COR-L47 (cell line): ENCODE measurements at places on chromosomes 7 and 10.

- DNase-seq, result no peak
Observed at GRCh38 chr7:5484921-5485320, 61.3 kb upstream of the TNRC18 start.

GRCh38 chr10:62050346-62050892 is 148.9 kb downstream of the ARID5B start:
- no peak for DNase-seq

DNA sequence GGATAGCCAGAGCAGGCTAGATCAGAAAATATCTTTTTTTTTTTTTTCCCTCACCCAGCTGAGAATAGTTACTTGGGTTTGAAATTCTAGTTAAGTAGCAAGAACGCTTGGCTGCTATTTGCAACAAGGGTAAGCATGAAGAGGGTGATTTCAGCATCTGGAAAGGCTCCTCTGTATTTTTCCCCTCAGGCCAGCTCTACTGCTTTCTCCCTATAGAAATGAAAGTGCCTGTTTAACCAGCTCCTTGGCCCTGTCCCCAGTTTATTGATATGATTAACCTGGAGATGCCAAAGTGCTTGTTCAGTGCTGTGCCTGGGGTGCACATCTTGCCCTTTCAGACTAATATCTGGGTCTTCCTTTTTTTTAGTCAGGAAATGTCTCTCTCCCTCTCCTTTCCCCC is 37.1 kb downstream of the AP3M1 start:
- no peak for DNase-seq

DNA sequence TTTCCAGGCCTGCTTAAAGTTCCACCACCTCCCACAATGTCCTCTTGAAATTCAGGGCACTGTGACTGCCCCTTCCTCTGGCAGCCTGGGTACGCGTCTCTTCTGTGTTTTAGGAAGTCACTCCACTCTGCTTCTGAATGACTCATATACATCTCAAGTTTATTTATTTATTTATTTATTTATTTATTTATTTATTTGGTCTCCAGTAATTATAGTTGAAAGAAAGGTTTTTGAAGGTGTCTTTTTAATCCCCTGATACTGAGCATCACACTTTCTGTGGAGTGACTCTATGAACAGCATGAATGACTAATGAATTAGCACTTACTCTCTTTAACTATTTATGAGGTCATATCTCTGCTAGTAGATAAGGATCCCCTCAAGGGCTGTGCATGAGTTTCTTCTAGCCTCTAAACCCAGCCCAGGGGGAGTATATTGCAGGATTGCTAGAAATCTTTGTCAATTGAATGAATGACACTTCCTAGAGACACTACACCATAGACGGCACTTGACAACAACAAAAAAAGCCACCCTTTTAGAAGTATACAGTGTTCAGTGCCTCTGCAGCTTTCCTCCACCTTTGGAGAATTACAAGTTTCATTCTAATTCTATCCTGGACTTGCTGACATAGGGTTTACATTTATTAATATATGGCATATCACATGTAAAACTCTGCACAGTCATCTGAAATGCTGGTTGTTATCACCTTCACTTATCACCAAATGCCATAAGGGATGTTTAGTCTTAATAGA is 2.1 kb downstream of the MACC1 start:
- no peak for DNase-seq

GRCh38 chr10:71716426-71716825 is 3.2 kb downstream of the C10orf105 start:
- DNase-seq, result no peak

DNA sequence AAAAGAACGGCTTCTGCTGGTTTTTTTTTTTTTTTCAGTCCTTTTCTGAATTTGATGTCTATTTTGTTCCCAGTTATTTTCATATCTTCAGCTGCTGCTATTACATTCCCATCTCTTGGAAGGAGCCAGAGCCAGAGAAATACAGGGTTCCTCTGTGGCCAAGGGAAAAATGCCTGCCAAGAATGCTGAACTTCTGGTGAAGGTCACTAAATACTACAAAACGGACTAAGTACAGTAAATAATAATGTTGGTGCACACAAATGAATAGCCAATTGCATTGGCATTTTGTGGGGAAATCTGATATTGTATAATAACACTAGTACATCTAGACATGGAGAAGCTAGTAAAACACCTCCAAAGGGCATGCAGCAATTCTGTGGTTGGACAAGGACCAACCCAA is 56.3 kb upstream of the ZEB1 start:
- no peak for DNase-seq

DNA sequence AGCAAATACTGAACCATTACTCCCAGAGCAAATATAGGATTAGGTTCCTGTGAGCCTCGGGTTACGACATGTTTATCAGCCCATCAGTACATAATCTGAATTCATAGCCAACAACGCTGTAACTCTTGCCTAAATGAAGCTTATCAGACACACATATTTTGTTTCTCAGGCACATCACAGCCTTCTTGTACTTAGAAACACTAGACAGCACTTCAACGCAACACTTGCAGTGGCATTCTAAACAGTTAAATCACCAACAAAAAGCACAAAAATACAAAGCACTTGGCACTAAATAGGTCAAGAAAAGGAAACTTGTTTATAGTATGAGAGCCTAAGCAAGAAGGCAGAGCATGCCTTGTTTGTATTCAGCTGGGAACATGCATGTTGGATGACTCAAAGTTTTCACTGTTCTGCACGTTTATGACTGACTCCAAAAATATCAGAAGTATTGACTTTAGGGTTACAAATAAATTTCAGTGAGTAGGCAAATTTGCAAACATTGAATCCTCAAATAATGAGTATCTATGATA is 75.0 kb downstream of the VPS50 start:
- DNase-seq, result no peak

DNA sequence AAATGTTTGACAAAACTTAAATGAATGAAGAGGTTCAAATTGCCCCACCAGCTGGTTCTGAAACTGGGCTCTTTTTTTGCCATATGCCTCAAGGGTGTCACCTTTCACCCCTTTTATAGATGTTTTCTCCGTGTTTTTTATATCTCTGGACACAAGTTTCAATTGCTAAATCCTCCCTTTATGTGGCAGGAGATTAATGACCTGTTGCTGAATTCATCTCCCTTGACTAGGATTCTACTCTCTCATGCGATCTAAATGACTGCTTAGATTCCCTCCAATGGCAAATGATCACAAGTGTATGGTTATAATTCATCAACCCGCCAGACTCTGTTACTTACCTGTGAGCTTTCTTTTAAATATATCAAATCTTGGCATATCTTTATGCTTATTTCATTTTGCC is 677.0 kb upstream of the POT1 start:
- no peak for DNase-seq

DNA sequence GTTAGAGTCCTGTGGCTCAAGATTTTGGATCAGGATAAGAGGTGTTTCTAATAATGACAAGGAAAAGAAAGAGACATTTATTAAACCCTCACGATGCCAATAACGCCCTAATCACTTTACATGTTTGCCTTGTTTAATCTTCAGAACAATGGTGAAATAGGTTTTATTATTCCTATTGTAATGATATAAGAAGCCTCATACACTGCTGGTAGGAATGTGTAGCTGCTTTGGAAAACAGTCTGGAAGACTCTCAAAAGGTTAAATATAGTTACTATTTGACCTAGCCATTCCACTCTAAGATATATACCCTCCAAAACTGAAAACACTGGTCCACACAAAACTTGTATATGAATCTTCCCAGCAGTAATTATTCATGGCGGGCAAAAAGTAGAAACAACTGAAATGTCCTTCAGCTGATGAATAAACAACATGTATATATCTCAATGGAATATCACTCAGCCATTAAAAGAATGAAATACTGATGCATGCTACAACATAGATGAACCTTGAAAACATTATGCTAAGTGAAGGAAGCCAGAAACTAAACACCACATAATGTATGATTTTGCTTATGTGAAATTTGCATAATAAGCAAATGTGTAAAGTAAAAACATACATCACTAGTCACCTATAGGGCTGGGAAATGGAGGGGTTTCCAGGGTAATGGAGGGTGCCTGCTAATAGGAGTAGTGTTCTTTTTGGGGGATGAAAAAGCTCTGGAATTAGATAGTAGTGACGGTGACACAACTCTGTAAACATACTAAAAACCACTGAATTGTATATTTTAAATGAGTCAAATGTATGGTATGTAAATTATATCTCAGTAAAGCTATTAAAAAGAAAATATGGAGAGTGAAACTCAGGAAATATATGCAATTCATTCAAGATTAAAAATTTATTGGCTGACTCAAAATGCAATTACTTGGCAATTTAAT is 76.9 kb upstream of the ANK3 start:
- DNase-seq, result no peak

- no peak for DNase-seq
Observed at GRCh38 chr7:1950066-1950451, 280.0 kb downstream of the ELFN1 start.

DNA sequence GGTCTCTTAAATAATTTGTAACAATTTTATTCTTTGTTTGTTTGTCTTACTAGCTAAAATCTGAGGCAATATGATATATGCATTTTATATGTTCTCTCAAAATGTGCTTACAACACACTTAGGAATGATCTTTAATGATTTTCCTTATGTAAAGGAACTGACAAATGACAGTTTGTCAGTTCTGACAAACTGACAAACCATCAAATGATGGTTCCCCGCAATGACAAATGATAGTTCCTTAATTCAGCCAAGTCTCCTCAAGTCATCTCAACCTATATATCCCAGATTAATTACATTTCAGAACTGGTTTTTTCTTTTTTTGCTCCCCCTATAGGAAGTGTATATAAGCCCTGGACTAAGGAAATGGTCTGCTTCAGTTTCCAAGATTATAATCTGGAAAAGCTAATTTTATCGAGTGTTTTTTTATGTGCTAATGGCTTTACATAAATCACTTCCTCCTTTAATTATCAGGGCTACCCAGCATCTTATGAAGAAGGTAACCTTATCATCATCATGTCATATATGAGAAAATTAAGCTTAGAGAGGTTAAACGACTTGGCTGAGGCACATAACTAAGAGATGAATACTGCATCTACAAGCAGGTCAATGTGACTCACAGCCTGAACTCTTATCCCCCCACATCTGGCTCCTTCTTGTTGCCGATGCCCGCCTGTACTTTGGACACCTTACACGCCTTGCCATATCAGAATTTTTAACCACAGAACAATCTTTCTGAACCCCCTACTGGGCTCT is 75.1 kb downstream of the RELN start:
- no peak for DNase-seq

GRCh38 chr7:142860968-142861367 is 6.1 kb downstream of the EPHB6 start:
- DNase-seq, result no peak

- no peak for DNase-seq
Observed at GRCh38 chr7:148914208-148914777, 30.2 kb upstream of the EZH2 start.

DNA sequence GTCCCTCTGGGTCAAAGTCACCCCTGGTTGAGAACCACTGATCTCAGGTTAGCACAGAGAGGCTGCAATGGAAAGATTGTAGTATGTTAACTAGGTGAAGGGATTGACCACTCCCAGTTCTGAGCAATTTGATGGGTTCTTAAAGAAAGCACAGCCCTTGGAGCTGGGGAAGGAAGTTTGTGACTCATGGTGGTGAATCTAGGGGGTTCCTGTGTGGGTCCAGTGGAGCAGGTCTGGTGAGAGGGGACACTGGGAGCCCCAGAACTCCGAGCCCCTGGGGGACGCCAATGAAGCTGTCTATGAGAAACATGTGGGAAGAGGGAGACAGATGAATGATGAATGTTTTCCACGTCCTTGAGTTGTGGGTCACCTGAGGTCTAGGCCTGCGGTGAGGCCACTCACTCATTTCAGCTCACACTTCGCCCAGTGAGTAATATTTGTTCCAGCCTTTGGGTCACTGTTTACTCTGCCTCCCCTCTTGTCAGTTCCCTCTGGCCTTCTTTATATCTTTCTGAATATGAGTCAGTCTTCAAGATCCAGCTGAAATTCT is 341.9 kb downstream of the LRMDA start:
- DNase-seq, result no peak

- DNase-seq, result no peak
Observed at GRCh38 chr10:133397938-133398337, 4.0 kb downstream of the MTG1 start.

- DNase-seq, result no peak
Observed at GRCh38 chr10:113047963-113048781, 98.1 kb downstream of the TCF7L2 start.

DNA sequence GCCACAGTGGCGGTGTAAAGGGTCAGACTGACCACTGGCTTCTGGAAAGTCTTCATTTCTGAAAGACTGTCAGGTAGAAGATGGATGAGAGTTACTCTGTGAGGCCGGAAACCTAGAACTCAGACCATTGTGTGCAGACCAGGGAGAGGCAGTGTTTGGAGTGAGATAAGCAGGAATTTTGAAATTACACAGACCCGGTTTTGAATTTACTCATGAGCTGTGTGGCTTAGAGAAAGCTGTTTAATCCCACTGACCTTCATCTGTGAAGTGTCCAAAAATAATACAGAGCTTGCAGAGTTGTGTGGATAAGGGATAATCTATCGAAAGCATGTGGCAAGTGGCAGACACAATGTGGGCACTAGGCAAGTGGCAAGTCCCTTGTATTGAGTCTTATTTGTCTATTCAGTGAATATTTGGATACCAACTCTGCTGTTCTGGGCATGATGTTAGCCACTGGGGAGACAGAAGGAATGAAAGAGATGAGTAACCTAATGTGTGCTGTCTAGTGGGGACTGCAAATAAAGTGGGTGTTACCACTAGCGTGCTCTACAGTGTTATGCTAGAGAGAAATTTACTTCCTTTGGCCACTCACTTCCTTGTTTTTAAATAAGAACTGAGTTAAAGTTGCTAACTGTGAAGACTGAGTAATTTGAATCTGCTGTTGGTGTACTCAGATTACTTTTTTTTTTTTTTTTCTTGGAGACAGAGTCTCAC is 69.4 kb downstream of the KIAA1217 start:
- DNase-seq, result no peak

DNA sequence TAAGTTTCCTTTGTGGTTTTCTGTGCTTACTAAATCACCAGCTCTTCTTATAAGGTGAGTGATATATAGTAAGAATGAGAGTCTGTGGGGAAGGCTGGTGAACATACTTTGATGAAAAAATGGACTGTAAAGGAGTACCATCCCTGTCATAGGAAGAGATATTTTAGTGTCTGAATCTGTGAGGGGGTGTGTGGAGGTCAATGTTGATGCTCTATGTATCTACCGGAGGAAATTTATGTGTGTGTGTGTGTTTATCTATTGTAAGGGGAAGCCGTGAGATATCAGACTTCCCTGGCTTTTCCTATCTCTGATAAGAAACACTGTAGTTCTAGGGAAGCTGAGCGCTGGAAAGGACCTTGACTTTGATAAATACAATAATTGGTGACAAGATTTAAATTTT is 179.0 kb downstream of the PCDH15 start:
- no peak for DNase-seq

- no peak for DNase-seq
Observed at GRCh38 chr7:66627151-66627681, 1.5 kb upstream of the KCTD7 start.

- no peak for DNase-seq
Observed at GRCh38 chr10:24209946-24210491, 1.1 kb downstream of the KIAA1217 start.
